ENCODE measurements at places on chromosomes 11 and 22.

- peak; percentile 87 for DNase-seq
Observed at GRCh38 chr11:66068154-66068821, 1.8 kb upstream of the PACS1 start.

- DNase-seq, result no peak
Observed at GRCh38 chr11:86687185-86687778, 14.9 kb upstream of the ME3 start.

GRCh38 chr11:111735262-111736116 is 30.7 kb downstream of the PPP2R1B start:
- no peak for DNase-seq

GRCh38 chr11:75261902-75262361 is 21.4 kb downstream of the TPBGL start:
- no peak for DNase-seq

DNA sequence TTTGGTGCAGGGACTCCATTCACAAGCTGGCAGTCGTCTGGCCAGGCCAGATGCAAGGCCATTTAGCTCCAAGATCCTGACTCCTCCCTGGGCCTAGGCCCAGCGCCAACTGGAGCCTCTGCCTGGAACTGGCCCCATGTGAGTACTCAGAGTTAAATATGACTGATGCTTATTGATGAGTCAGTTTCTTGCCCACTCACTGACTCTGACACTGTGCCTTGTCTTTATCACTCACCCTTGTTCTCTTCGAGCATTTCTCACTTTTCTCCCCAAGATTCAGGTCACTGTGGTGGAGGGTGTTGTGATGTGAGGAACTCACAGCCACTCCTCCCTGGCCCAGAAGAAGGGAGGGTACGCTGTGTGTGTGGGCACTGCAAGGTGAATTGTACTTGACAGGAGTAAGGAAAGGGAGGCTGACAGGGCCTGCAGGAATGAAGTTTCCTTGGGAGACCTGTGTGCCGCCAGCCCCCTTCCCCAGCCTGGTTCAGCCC is 23.2 kb upstream of the ST3GAL4 start:
- DNase-seq, result no peak

- DNase-seq, result peak; percentile 78
Observed at GRCh38 chr11:47348859-47349258, 3.6 kb downstream of the MYBPC3 start.

DNA sequence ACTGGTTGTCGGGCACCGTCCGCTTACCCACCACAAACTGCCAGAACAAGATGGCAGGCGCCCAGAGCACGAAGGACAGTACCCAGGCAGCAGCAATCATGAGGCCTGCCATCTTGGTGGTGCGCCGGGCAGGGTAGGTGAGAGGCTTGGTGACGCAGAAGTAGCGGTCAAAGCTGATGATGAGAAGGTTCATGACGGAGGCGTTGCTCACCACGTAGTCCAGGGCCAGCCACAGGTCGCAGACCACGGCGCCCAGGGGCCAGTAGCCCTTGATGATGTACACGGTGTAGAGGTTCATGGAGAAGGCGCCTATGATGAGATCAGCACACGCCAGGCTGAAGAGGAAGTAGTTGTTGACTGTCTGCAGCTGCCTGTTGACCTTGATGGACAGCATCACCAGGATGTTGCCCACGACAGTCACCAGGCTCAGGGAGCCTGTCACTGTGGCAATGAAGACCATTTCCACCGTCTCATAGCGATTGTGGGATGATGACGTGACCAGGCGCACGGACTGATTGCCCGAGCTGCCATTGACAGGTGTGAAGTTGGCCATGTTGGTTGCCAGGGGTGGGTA is 4.6 kb downstream of the MDK start:
- DNase-seq, result no peak

GRCh38 chr22:37507731-37508130 is 11.5 kb downstream of the CARD10 start:
- DNase-seq, result no peak
